ENCODE measurements at places on chromosomes 5 and 9.

- no peak for DNase-seq
Observed at GRCh38 chr5:180815293-180815917, 12.8 kb upstream of the MGAT1 start.

- DNase-seq, result peak; percentile 17
Observed at GRCh38 chr5:165616490-165617405, 2111.3 kb downstream of the MAT2B start.

- DNase-seq, result no peak
Observed at GRCh38 chr9:71665247-71665646, 103.1 kb downstream of the CEMIP2 start.

- peak; percentile 6 for DNase-seq
Observed at GRCh38 chr5:63555874-63556273, 406.4 kb downstream of the HTR1A start.

- no peak for DNase-seq
Observed at GRCh38 chr9:137225699-137226331, 841 bp downstream of the CYSRT1 start.

GRCh38 chr9:124562328-124562727, 55.1 kb upstream of the NR5A1 start:
- DNase-seq, result no peak

- no peak for DNase-seq
Observed at GRCh38 chr5:35246411-35246810, 16.1 kb upstream of the PRLR start.

DNA sequence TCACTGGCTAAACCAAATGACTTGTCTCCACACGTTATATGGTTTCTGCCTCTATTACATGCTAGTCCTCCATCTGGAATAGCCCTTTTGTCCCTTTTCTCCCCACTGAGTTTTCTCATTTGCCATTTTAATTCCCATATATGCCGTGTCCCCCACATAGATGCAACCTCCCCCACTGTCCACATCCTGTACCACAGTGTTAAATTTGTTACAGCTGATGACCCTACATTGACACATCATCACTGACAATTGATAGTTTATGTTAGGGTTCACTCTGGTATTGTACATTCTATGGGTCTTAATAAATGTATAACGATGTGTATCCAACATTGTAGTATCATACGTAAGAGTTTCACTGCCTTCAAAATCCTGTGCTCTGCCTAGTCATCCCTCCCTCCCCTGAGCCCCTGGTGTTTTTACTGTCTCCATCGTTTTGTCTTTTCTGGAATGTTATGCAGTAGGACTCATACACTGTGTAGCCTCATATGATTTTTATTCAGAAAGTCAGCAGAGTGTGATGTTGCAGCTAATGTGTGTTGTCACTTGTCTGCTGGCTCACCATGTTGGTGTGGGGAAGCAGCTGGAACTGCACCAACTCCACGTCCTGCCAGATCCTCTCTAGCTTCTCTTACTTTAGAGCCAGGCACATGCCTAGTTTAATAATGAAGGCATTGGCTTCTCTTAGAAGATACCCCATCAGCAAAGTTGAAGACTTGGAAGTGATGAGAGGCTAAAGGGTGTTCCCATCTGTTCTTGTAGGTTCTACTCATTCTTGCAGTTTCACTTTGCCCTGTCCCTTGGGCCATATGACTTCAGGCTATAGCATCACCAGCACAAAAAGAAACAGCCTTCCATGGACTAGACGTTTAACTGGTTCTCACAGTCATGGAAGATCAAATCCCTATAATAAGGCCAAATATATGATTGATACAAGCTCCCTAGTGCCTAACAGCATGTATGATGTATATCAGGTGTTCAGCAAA, 30.2 kb downstream of the LRRC70 start:
- DNase-seq, result peak; percentile 26

DNA sequence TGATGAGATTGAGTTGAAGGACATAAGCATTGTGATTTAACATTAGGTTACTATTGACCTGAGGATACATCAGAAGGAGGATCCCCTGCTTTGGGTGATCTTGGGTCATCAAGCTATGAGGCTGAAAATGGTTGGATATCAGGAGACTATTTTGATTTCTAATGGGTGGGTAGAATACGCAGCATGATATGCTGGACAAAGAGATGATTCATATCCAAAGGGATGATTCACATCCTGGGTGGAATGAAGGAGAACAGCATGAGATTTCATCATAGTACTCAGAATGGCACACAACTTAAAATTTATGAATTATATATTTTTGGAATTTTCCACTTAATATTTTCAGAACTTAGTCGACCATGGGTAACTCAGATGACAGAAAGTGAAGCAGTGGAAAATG, 1759.5 kb upstream of the C9orf72 start:
- no peak for DNase-seq

- DNase-seq, result peak; percentile 10
Observed at GRCh38 chr5:114898602-114899001, 271.1 kb downstream of the TRIM36 start.

DNA sequence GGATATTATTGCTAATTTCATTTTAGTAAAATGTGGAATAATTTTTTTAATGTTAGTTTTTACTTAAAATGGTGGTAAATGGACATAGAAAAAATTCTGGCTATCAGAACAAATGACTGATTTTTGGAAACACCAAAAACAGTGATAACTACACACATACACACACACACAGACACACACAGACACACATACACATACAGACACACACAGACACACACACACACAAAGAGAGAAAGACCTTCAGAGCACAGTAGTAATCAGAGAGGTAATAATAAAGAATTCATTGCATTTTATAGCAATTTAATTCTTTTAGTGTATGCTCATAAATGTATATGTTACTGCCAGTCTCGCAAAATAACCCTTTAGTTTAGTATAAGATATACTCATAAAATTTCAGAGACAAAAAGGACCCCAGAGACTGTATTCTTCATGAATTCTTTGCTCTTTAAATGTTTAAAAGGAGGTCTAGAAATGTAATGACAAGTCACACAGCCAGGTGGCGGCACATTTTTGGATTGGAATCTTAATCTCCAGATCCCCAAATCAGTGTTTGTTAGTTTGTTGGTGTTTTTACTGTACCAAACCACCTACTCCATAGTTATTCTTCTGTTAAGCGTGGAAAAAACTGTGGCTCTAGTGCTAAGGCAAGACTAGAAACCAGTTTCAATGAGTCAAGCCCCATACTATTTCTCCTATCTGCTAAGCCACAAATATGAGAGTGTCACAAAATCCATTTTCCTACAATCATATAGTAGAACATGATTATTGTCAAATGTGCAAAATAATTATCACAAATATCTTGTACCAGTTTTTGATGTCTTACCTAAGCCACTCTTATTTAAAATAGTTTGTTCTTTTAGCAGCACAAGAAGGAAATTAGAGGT, 109.9 kb downstream of the EDIL3 start:
- DNase-seq, result no peak

- DNase-seq, result peak; percentile 64
Observed at GRCh38 chr9:21709464-21710058, 92.9 kb upstream of the MTAP start.

- no peak for DNase-seq
Observed at GRCh38 chr5:127392762-127393161, 102.2 kb downstream of the MEGF10 start.

- DNase-seq, result no peak
Observed at GRCh38 chr5:74471875-74472274, 168.7 kb downstream of the ENC1 start.

DNA sequence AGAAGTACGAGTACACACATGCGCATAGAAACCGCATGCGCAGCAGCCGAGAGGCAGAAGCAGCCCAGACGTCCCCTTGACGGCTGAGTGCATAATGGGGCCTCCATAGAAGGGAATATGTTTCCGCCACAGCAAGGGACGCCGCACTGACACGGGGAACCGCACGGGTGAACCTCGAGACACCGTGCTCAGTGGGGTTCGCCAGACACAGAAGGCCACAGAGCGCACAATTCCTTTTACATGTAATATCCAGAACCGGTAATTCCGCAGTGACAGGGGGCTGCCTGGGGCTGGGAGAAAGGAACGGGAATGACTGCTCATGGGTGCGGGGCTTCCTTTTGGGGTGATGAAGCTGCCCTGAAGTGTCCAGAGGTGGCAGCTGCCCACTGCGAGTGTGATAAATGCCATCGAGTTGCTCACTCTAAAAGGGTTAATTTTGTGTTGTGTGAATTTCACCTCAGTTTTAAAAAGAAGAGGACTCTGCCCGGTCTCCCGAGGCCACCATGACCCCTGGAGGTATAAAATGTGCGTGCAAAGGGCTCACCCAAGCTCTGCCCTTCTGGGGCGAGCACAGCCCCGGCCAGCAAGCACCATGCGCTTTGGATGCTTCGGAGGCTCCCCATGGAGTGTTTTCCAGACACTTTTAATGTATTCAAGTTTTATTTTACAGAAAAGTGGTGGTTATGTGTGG, 29.7 kb downstream of the MRPL36 start:
- no peak for DNase-seq

GRCh38 chr5:170080786-170081445, 24.8 kb upstream of the FOXI1 start:
- no peak for DNase-seq

GRCh38 chr5:54975701-54976100, 9.7 kb downstream of the ESM1 start:
- no peak for DNase-seq
